ENCODE measurements at places on chromosomes 5 and 9.

DNA sequence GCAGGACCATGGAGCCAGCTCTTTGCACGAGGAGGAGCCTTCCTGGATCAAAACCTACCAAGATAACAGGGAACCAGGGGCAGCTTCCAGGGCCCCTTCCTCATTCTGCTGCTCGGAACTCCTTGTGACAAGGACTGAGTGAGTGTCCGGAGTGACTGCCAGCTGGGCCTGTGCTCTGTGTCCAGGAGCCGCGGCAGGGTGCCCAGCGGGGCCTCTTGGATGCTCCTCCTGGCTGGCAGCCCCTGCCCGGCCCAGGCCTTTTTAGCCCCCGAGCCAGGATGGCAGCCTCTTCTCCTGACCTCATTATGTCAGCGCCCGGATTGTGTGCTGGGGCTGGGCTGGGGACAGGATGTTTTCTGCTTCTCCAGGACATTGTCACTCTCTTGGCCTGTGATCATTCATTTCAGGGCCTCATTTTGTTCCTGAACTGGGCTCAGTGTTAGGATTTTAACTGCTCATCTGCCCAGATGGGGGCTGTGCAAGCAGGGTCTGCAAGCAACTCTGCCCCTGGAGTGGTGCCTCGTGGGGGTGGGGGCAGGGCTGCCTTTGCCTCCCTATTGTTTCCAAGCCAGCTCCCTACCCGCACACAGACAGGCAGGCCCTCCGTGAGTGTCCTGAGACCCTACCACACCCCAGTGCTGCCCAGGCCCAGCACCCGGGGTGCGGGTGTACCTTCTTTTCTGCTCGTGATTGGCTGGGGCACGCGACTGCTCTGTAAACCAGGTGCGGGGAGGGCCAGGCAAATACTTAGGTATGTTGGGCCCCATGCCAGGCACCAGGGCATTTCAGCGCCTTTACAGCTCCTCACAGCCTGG, 161.6 kb downstream of the COL23A1 start:
- peak; percentile 89 for DNase-seq

DNA sequence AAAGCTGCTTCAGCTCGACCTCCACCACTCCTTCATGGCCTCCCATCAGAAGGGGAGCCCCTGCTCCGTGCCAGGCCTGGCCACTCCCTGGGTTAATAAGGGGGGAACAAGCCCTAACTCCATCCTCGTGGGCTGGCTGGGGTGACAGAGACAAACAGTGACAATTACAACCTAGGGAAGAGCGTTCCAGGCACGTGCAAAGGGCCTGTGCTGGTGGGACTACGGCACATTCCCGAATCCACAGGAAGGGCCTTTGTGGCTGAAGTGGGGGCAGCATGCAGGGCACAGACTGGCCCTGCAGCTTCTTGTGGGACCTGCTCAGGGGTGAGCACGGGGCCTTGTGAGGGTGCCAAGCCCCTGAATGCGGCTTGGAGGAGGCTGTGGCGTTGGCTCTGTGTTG, 157.4 kb downstream of the C9orf50 start:
- DNase-seq = no peak

GRCh38 chr5:10324518-10325370, 17.0 kb upstream of the CMBL start:
- DNase-seq = no peak

GRCh38 chr9:93043122-93043521, 15.4 kb upstream of the SUSD3 start:
- DNase-seq = no peak

GRCh38 chr9:117671468-117671867, 32.7 kb upstream of the TLR4 start:
- no peak for DNase-seq

- no peak for DNase-seq
Observed at GRCh38 chr9:99400184-99400731, 178.2 kb downstream of the SEC61B start.

DNA sequence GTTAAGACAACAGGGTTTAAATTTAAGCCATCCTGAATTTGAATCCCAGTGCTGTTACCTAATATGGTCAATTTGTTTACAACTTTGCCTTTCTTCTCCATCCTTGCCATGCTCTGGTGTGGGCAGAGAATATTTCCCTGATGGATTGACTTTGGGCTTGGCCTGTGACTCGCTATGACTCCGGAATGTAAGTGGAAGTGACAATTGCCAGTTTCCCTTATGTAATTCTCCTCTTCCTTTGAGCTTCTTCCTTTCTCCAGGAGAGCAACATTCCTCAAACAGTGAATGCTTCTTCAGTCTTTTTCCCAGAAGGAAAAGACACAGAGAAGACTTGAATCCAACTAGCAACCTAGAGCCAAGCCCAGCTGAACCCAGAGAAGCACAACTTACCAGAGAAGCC, 159.1 kb downstream of the LURAP1L start:
- peak; percentile 26 for DNase-seq

DNA sequence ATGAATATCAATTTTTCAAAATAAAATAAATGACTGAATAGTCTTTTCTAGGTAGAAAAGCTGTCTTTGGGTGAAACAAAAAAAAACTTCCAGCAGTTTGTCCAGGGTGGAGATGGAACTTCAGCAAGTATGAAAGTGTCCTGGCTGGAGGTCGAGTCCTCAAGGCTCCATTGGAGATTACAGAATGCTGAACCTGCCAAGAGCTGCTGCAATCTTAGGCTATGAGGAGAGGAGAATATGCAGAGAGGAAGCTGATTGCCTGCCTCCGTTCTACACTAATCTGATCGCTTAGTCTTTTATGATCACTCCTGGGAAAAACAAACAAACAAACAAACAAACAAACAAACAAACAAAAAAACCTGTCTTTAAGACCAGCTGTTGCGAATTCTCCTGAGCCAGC, 50.6 kb downstream of the NREP start:
- no peak for DNase-seq

GRCh38 chr5:43313854-43314457, 744 bp upstream of the HMGCS1 start:
- DNase-seq = no peak

DNA sequence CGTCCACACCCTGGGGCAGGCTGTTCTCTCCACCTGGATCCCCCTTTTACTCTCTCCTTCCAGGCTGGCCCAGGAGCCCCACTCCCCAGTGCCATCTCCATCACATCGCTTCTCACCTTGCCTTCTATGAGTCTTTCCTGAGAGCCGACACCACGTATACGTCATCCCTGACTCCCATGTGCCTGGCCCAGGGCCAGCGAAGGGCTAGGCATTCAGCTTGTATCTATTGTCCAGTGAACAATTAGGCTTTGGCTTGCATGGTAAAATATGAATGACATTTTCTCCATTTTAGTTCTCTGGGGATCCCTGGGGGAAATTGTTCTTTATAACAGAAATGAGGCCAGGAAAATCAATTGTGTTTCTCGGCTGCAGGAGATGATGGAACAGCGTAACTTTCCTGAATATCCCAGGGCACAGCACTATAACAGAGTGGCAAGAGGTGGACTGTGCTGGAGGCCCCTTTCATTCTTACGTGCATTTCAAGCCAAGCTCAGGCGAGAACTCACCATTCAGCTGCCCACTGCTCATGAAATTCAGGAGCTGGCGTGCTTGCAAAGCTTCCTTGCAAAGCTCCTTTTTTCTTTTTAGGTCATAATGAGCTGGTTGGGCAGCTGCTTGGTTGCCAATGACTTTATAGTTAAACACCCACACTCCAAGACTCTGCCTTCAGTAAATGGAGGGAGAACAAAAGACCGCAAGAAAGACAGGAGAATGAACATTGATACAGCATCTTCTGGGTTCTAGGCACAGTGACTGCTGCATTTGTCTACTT, 37.7 kb downstream of the NSG2 start:
- no peak for DNase-seq

- peak; percentile 73 for DNase-seq
Observed at GRCh38 chr5:95958310-95959014, 3.2 kb downstream of the ELL2 start.

DNA sequence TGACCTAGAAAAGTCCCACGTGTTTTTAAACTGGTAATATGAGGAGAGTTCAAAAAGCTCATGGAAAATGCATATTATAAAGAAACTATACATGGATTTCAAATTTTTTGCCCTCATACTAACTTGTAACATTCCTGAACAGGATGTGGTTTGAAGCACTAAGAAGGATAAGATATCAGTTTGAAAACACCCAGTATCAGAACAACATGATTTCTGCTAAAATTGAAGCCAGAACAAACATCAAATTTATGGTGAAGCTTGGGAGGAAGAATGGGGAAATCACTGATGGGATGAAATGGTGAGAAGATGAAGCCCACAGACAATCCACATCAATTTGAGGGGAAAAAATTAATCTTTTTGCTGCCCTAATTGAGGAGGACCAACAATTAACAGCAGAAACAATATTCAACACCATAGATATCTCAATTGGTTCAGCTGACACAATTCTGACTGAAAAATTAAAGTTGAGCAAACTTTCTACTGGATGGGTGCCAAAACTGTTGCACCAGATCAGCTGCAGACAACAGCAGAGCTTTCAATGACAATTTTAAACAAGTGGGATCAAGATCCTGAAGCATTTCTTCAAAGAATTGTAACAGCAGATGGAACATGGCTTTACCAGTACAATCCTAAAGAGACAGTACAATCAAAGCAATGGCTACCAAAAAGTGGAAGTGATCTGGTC, 113.2 kb upstream of the SNX2 start:
- DNase-seq = no peak

- DNase-seq = peak; percentile 66
Observed at GRCh38 chr9:95494416-95495371, 22.1 kb downstream of the PTCH1 start.

GRCh38 chr9:6229619-6230018, 14.0 kb downstream of the IL33 start:
- DNase-seq = no peak

- no peak for DNase-seq
Observed at GRCh38 chr5:161676103-161676502, 9.4 kb upstream of the GABRA6 start.

- no peak for DNase-seq
Observed at GRCh38 chr5:66974256-66974655, 222.3 kb downstream of the CD180 start.

DNA sequence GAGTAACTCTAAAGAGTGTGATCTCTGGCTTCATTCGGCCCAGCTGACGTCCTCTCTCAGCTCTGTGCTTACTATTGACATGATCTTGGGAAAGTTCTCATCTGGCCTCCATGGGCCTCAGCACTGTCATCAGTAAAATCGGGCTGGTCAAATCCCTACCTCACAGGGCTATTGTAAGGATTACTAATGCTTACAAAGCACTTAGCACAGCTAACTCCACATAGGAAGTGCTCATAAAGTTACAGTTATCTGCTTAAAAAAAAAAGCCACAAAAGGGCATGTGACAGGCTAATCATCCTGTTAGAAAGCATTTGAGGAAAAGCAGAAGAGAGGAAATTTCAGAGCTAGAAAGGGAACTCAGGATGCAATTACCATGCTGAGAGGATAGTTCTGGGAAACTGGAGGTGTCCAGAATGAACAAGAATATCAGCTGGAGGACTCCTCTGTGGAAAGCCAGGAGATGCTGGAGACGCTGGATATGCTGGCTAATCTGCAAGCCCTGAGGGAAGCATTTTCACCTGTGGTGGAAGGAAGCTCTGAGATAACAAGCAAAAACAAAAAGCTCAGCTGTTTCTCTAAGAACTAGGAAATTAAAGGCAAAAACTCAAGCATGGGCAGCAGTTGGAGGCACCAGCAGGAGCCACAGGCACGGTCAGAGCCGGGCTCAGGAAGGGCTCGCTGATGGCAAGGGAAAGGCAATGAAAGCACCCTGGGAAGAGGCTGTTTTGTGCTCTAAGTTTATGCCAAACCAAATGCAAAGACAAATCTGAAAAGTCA, 4.4 kb upstream of the BHMT start:
- no peak for DNase-seq

DNA sequence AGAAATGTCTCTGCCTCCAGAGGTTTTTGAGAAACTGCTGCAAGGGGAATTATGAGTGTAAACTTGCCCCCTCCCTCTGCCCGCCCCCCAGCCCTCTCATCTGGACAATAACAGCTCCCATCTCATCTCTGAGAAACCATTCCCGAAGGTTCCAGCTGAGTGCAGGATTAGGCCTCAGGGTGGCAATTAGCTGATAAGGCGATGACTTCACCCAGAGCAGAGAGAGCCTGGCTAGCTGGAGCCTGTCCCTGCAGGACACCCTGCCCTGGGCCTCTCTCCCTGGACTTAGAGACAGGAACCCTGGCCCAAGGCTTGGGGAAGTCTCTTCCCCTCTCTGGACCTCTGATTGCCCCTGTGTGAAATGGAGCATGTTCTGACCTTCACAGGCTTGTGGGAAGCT, 45.7 kb upstream of the HAND1 start:
- peak; percentile 63 for DNase-seq

DNA sequence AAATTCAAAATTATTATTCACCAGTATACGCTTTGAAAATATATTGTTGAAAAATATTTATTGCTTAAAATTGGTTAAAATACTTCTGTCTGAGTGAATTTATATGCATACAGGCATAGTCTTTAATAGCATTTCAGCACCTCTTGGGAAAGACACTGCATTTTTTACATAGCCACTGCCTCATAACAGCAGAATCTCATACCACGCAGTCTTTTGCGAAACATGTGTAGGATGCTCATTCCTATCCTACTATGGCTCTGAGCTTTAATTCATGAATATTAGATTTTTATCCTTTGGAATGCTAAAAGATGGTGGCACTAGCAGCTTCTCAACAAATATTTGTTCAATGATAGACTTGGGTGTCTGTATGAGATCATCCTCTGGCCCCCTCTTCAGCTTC, 94.0 kb upstream of the SH3GL2 start:
- DNase-seq = no peak

GRCh38 chr9:29945012-29945411, 2371.7 kb upstream of the C9orf72 start:
- no peak for DNase-seq

GRCh38 chr5:6729386-6730310, 16.4 kb downstream of the TENT4A start:
- DNase-seq = no peak

DNA sequence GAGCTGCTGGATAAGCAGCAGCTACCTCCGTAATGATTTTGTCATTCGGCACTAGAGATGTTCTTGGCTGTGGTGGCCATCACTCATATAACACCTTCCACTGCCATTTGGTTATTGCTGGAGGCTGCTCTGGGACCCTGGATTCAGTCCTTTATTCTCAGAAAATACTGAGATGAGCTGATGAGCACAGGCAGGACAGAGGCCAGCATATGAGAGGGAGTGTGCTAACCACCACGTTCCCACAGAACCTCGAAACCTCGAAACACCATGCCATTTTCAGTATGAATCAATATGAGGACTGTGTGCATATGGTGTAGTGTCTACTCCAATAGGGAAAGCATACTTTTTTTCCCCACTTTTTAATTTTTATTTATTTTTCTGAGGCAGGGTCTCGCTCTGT, 56.6 kb downstream of the ADAM19 start:
- DNase-seq = no peak

- DNase-seq = no peak
Observed at GRCh38 chr5:69509212-69509611, 16.6 kb downstream of the OCLN start.

DNA sequence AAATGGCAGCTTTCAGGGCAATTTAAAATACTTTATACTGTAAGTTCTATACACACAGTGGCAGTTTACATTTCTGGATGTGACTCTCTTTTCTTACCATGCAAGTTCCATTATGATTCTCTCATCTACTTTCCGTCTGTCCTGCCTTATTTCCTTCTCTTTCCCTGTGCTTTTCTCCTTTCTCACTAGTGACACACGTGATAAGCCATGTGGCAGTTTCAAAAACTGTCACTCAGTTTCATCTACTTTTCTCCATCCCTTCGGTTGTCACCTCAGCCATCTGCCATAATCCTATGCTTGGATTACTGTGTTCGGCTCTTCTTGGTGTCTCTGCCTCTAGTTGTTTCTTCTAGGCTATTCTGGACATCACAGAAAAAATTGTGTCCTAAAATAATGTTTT, 46.8 kb upstream of the ATG10 start:
- DNase-seq = no peak

Data from RWPE1 (cell line).